ENCODE measurements at places on chromosomes 4 and X. TPM values are rescaled to one million over a fixed set of nuclear protein-coding genes. Genes with fewer than 3 reads are reported as not detected.
A peak's percentile ranks its signal among the peaks of the same experiment; 100 is the strongest.

Gene PCDH7
- total RNA-seq = 18.4 TPM

- DNase-seq = no peak
Measured at GRCh38 chr4:2259541-2260343, 2.2 kb downstream of the MXD4 start.

- DNase-seq = no peak
Measured at GRCh38 chr4:156815717-156816359, 155.8 kb downstream of the PDGFC start.

DNA sequence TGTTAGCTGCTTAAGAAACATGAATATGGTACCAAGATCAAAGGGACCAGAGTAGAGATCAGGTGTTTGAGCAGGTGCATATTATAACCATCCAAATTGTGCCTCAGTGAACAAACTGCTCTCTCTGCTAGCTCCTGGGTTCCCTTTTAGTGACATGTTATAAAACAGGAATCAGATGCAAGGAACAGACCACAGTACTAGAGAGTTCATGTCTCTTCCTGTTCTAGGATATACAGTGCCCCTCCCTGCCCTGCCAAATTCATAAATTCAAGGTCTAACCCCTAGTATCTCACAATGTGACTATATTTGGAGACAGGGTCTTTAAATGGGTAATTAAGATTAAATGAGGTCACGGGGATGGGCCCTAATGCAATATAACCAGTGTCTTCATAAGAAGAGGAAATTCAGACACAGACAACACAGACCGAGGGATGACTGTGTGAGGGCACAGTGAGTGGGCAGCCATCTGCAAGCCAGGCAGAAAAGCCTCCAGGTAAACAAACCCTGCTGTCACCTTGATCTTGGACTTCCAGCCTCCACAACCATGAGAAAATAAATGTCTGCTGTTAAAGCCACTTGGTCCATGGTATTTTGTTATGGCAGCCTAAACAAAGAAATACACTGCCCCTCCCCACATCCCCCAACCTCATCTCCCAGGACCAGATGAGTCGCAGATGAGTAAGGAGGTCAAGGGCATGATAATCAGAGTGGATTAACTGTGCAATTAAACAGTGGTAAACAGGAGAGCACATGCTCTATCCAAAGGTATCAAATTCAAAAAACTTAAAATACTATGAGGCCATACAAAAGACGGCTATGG is 82.5 kb downstream of the RBM47 start:
- DNase-seq = no peak

Gene KDR
- 27.4 TPM for total RNA-seq

Gene SHISA3
- 0.31 TPM for total RNA-seq

DNA sequence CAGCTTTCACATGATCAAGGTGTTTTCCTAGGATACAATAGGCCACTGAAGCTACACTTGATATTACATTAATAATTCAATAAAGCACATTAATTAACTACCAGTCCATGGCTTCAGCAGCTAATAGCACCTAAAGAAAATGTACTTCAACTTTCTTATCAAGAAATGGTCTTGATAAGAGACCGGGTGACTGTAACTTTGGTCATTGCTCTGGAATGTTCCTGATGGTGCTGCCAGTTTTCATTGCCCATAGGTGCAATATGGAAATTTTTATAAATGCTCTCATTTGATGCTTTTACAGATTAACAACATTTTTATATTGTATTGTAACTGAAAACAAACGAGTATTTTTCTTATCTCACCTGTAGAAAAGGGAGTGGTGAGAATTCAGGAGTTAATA is 165.4 kb downstream of the SHROOM3 start:
- DNase-seq = no peak

Gene BLTP1
- total RNA-seq = 109 TPM

GRCh38 chr4:6225469-6225868 is 25.1 kb upstream of the JAKMIP1 start:
- no peak for DNase-seq

Gene ABCB7
- total RNA-seq = 20.7 TPM

Gene FGF5
- not detected for total RNA-seq

DNA sequence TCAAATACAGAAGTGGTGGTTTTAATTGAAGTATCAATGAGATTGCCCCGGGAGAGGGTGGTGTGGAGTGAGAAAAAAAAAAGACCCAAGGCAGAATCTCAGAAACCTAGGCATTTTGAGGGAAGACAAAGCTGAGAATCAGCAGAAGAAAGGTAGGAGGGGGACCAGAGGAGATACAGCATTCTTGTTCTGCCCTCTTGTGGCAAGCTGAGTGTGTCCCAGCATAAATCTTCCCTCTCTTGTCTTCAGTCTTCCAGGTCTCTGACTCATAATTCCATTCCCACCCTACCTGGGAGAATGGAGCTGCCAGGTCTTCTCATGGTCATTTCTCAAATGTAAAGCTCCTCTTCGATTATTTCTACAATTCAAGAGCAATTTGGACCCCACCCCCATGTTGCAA is 32.7 kb upstream of the MAGED1 start:
- DNase-seq = no peak

Gene P2RY10
- 0.39 TPM for total RNA-seq

- no peak for DNase-seq
Measured at GRCh38 chr4:107721436-107722100, 1.5 kb upstream of the PAPSS1 start.

Gene CXCL9
- 1.2 TPM for total RNA-seq

DNA sequence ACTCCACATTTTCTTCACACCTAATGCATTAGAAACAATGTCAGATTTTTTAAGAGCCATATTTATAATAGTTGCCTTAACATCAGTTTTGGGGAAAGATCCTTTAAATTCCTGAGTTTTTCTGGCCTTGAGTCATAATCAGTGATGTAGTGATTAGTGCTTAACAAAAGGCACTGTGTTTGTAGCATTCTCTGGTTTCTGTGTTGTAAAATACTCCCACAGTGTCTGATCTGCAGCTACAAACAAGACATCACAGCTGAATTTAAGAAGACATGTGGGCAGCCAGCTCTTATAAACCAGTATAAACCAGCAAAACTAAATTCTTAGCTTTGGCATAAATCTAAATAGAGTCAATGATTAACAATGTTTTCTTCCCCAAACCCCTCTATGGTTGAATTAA is 233.8 kb downstream of the FSTL5 start:
- DNase-seq = no peak

GRCh38 chr4:2798399-2799223 is 5.7 kb downstream of the SH3BP2 start:
- peak; percentile 78 for DNase-seq

- DNase-seq = no peak
Measured at GRCh38 chr4:170875868-170876267, 786.1 kb upstream of the AADAT start.

- no peak for DNase-seq
Measured at GRCh38 chr4:106830879-106831278, 205.2 kb downstream of the DKK2 start.

Gene SCARB2
- 228 TPM for total RNA-seq

Gene CTAG2
- not detected for total RNA-seq

- DNase-seq = no peak
Measured at GRCh38 chr4:139472852-139473251, 18.9 kb downstream of the RAB33B start.

Gene RAB39B
- total RNA-seq = 0.86 TPM

DNA sequence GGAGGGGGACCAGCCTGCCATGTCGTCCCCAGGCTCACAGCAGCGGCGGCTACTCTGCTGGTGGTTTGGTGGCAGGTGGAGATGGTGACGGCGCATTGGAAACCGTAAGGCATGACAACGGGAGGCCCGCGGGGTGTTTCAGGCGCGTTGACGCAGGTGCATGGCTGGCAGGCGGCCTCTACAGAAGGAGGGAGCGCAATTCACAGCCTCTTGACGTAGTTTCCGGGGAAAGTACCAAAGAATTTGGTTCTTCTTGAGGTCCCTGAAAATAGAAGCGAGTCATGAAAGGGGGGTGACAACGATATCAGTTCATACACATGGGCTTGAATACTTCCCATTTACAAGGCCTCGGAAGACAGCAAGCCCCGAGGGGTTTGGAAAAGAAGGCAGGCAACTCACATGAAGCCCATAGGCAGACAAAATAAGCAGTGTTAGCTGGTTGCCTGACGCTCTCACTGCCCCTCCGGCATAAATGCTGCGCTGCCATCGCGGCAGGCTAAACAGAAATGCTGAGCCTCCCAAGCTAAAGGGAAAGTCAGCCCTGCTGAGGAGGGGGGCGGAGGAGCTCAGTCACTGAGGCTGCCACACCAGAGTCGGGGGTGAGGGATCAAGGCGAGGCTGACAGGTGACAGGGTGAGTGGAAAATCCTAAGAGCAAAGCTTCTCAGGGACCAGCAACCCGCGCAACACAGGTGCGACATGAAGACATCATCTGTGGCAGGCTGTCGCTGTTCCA is 52.3 kb upstream of the PDLIM3 start:
- no peak for DNase-seq

Gene TGIF2LX
- total RNA-seq = not detected

DNA sequence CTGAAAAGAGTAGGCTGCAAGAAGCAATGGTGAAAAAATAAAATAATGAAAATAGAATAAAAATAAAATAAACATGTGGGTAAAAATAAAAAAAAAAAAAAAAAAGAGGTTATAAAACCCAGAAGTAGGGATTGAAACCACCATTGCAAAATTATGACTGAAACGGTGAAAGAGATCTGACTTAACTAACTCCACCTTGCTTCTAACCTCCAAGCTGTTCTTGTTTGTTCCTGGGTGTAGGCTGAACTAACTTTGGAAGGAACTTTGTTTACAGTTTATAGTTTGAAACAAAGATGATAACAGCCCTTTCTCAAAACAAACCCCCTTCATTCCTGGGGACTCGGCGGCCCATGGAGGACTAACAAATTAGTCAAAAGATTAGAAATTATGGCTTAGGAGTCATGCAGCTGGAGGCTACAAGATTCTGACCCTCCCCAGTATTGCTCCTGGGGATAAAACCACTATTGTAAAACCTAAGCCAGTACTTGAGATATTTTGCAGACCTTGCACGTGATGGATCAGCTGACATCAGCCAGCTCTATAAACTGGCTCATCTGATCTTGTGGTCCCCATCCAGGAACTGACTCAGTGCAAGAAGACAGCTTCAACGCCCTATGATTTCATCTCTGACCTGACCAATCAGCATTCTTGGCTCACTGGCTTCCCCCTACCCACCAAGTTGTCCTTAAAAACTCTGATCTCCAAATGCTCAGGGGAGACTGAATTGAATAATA is 30.4 kb downstream of the DDX60L start:
- no peak for DNase-seq

Gene AKAP14
- total RNA-seq = not detected

GRCh38 chrX:11540532-11541377 is 125.0 kb downstream of the ARHGAP6 start:
- DNase-seq = no peak

- no peak for DNase-seq
Measured at GRCh38 chr4:93199492-93199891, 629.1 kb upstream of the ATOH1 start.

- no peak for DNase-seq
Measured at GRCh38 chr4:14000091-14000814, 372.7 kb upstream of the BOD1L1 start.

GRCh38 chr4:169484485-169484884 is 127.9 kb downstream of the NEK1 start:
- no peak for DNase-seq

DNA sequence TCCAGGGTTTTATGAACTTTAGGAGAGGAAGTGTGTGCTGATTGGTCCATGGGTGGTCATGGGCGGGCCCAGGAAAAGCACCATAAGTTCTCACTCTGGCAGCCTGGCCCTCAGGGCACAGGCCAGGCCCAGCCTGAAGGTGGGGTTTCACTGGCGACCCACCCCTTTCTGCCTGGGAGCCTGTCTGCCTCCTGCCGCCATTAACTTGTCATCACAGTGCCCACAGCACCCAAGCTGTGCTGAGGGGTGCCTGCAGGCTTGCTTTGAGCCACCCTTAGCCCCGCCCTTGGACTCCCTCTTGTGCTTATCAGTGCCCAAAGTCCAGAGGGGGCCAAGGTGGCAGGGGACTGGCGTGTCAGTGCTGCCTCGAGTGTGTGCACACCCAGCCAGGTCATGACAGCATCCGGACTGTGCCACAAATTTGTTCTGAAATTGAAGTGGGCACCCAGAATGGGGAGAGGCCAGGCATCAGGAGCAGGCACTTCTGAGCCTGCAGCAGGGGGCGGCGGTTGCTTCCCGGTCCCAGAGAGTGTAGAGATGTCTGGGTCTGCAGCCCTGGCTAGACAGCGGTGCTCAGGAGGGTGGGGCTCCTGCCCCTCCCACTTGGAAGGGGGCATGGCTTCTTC is 455.6 kb downstream of the TMA16 start:
- no peak for DNase-seq

DNA sequence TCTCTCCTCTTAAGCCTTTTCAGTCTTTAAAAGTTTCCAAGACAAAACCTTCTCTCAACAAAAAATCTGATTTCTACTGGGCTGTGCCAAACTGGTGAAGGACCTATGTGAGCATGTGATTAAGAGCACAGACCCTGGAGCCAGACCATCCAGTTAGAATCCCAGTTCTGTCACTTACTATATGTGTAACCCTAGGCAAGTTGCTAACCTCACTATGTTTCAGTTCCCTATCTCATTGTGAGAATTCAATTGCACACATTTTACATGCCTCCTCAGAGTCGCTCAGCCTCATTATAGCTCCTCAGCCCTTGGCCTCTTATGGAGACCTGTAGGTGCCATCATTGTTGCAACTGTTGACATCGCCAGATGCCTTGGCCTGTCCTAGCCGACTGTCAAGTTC is 54.1 kb upstream of the VEGFD start:
- no peak for DNase-seq

DNA sequence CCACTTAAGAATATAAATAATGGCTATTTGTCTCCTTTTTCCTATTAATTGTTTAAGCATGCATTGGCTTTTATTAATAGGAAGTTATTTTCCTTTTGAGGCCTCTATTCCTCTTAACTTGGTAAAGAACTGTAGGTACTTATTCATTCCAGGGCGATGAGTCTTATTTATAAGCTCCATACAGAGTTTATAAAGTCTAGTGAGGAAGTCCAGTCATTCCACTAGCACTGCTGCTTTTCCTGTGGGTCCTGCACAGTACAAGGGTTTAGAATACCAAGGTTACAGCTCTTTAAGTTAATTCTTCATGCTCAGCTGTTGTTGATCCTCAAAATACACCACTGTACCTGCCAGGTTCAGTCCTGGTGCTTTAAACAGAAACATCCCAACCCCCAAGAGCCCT is 28.5 kb upstream of the WNK3 start:
- DNase-seq = no peak

Gene HERC3
- 34.6 TPM for total RNA-seq

Gene KANTR
- total RNA-seq = 34.1 TPM

Gene DRD5
- total RNA-seq = not detected

- DNase-seq = no peak
Measured at GRCh38 chr4:118276580-118276979, 76.2 kb downstream of the PRSS12 start.

GRCh38 chr4:53137468-53137867 is 228.4 kb downstream of the SCFD2 start:
- no peak for DNase-seq

DNA sequence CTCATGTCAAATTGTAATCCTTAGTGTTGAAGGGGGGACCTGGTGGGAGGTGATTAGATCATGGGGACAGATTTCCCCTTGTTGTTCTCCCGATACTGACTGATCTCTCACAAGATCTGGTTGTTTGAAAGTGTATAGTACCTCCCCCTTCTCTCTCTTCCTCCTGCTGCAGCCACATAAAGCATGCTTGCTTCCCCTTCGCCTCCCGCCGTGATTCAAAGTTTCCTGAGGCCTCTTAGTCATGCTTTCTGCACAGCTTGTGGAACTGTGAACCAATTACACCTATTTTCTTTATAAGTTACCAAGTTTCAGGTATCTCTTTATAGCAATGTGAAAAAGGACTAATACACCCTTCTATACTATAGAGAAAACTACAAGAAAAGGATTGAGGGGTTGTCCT is 1170.5 kb upstream of the AGA start:
- DNase-seq = no peak

GRCh38 chr4:111492496-111492895 is 652.8 kb upstream of the FAM241A start:
- no peak for DNase-seq

Gene UGT2A1
- not detected for total RNA-seq
